ENCODE measurements at places on chromosomes 13 and 19.

- no peak for DNase-seq
Observed at GRCh38 chr13:63501702-63502101, 2086.1 kb upstream of the PCDH20 start.

DNA sequence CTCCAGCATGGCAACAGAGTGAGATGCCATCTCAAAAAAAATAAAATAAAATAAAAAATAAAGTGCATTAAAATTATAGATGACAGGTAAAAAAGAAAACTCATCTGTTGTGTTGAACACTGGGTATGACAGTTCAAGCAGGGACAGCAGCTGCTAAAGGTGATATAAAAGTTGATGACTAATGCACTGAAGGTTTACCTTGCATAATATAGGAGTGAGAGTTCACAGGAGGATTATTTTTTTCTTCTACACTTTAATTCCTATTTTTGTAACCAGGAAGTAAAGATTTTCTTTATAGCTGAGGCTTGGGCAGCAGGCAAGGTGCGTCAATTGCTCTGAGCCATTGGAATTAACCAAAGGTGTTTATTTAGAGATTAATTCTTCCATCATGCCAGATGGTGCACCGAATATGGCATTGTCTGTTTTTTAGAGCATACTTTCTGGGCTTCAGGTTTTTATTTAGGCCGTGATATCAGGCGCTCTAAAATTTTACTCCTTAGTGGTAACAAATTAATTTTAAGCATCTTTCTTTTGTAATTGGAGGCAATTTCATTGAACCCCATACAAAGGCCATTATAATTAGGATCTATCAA is 337.0 kb upstream of the SLC10A2 start:
- DNase-seq: no peak

GRCh38 chr13:102907016-102907756 is 61.4 kb downstream of the ERCC5 start:
- no peak for DNase-seq

GRCh38 chr13:39119422-39119821 is 81.2 kb downstream of the NHLRC3 start:
- DNase-seq: no peak

DNA sequence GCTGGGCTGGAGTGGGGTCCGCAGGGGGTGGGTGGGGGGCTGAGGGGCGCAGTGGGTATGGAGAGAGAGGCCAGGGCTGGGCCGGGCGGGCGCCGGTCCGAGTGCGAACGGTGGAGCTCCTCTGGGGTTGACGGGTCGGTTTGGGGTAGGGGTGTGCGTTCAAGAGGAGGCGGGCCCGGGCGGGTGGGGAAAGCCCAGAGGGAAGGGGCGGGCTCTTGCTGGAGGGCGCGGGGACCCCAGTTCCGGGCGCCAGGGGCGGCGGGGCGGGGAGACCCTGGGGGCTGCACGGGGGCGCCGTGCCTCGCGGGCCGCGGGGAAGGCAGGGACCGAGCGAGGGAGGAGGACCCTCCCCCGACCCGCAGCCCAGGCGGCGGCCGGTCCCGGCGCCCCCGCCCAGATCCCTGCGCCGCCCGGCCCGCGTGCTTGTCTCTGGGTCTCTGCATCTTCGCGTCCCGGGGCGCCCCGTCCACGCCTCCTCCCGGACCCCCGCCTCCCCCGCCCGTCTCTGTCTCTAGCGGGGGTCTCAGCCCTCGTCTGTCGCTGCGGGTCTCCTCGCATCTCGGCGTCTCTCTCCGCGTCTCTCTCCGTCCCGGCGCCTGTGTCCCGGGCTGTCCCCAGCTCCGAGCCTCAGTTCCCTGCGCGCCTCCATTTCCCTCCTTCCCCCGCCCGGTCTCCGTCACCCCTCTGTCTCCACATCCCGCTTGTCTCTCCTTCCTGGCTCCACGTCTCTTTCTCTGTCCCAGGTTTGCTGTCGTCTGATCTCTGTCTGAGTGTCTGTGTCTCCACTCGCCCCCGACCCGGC is 8.3 kb upstream of the SHISA7 start:
- DNase-seq: no peak

- no peak for DNase-seq
Observed at GRCh38 chr13:41561170-41561569, 103.8 kb downstream of the RGCC start.

DNA sequence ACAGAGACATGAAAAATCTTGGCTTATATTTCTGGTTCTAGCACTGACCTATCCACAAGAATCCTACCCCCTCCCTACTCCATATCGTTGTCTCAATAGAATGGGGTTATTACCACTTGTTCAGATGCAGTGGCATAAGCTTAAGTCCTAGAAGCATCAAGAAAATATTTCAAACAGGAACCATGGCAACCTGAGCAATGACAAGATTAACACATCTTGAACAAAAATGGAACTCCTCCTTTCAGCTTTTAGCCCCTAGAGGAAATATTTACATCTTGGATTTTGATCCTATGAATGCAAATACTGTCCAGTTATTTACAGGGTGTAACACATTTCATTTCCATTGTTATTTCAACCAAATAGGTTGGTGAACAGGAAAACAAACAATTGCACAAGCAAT is 46.1 kb upstream of the TSC22D1 start:
- no peak for DNase-seq

- no peak for DNase-seq
Observed at GRCh38 chr13:79018166-79018565, 359.2 kb upstream of the OBI1 start.

GRCh38 chr19:40612831-40613689 is 11.9 kb downstream of the LTBP4 start:
- DNase-seq: no peak

DNA sequence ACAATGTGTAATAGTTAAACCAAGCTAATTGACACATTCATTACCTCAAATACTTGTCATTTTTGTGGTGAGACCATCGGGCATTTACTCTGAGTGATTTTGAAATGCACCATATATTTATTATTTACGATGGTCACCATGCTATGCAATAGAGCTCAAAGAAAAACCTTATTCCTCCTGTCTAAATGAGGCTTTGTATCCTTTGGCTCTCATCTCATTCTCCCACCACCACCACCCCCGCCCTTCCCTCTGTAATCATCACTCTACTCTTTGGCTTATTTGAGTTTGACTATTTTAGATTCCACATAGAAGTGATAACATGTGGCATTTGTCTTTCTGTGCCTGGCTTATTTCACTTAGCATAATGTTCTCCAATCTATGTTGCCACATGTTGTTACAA is 124.9 kb downstream of the CYSLTR2 start:
- no peak for DNase-seq

DNA sequence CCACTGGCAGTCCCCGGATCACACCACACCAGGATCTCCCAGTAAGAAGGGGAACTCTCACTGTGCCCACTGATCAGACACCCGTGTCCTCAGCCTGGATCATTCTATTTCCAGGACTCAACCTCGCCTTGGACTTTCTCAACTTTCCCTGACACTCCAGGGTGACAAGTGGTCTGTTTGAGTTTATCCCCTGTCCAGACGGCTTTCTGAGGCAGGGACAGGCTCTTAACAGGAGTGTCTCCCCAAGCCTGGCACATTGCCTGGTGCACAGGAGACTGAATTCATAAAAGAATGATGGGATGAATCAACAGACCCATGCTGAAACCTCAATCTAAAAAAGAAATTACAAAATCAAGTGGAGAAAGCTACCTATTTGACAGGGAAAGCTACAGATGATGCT is 606.6 kb downstream of the EFNB2 start:
- DNase-seq: no peak

- no peak for DNase-seq
Observed at GRCh38 chr19:12825254-12826131, 8.9 kb downstream of the RTBDN start.

- DNase-seq: no peak
Observed at GRCh38 chr13:106594980-106595379, 27.0 kb upstream of the ARGLU1 start.

- no peak for DNase-seq
Observed at GRCh38 chr13:67844574-67844973, 614.4 kb upstream of the PCDH9 start.

Measured in left renal cortex interstitium (tissue), 4 donors.